ENCODE measurements at places on chromosomes 2 and 18. TPM values are rescaled to one million over a fixed set of nuclear protein-coding genes. Genes with fewer than 3 reads are reported as not detected.

DNA sequence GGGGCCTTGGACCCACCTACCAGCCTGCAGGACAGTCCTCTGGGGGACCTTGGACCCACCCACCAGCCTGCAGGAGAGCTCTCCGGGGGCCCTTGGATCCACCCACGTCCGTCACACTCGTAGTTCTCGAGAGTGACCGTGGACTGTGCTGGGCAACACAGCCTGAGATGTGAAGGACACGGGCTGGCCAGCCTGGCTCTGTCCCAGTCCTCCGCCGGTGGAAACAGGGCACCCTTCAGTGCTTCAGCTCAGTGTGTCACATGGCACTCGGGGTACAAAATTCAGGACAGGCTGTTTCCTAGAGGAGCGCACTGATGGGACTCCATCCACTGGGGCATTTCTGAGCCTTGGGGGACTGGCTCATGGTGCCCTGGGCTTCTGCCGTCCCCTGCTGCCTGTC is 212.0 kb downstream of the TWIST2 start:
- no peak for DNase-seq

DNA sequence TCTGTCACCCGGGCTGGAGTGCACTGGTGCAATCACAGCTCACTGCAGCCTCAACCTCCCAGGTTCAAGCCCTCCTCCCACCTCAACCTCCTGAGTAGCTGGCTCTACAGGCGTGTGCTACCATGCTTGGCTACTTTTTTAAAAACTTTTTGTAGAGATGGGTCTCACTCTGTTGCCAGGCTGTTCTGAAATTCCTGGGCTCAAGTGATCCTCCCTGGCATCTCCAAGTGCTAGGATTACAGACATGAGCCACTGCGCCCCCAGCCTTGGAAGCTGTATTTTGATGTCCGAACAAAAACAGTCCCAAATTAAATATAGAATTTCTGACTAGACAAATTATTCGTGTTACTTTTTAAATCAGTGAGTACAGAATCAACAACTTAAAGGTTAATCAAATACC is 97.4 kb downstream of the ZNF516 start:
- no peak for DNase-seq

GRCh38 chr18:48330016-48330991 is 78.9 kb downstream of the ZBTB7C start:
- peak; percentile 55 for DNase-seq

DNA sequence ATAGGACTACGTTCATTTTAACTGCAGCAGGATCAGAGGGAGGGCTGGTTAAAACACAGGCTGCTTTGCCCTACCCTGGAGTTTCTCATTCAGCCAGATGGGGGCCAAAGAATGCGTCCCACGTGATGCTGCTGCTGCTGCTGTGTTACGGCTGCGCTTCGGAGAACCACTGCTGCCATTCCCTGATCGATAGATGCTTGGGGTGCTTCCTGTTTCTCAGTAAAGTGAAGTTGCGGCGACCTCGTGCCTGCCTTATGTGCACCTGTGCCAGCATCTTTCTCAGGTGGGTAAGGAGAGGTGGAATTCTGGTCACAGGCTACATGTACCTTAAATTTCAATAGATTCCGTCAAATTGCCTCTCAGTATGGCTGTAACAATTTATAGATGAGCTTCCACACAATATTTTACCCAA is 24.7 kb upstream of the TOGARAM2 start:
- no peak for DNase-seq

POMC gene
- total RNA-seq: 1.4 TPM

DNA sequence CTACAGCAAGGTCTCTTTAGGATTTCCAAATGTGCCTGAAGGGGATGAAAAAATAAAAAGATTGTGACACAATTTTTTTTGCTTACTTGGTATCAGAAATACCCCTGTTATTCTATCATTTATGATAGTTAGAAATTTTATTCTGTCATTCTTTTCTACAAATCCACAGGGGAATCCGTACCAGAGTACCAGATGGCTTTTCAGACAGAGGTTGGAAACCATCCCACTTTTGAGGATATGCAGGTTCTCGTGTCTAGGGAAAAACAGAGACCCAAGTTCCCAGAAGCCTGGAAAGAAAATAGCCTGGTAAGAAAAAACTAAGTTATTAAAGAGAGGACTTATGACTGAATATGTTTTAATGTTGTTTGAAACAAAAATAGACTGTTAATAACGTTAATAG is 92.6 kb upstream of the FAM117B start:
- DNase-seq: no peak

DNA sequence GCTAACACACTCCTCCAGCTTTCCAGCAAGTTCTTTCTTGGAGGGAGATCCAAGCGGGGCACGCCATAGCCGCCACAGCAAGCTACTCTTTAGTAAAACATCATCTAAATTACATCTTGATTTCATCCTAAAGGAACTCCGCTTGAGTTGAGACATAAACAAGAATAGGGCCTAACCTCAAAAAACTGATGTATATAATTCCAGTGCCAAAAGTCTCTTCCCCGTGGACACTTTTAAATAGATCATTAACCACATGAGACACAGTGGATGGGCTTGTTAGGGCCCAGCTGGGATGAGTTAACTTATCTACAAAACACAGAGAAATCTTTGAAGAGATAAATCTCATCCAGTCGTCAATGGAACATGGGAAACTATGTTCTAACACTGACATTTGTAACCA is 20.8 kb upstream of the MLPH start:
- DNase-seq: no peak

DUSP19 gene
- 7.1 TPM for total RNA-seq

C2orf66 gene
- total RNA-seq: 0.30 TPM

- no peak for DNase-seq
Measured at GRCh38 chr2:57602733-57603132, 443.9 kb upstream of the VRK2 start.

ASNSD1 gene
- 37.7 TPM for total RNA-seq

DNA sequence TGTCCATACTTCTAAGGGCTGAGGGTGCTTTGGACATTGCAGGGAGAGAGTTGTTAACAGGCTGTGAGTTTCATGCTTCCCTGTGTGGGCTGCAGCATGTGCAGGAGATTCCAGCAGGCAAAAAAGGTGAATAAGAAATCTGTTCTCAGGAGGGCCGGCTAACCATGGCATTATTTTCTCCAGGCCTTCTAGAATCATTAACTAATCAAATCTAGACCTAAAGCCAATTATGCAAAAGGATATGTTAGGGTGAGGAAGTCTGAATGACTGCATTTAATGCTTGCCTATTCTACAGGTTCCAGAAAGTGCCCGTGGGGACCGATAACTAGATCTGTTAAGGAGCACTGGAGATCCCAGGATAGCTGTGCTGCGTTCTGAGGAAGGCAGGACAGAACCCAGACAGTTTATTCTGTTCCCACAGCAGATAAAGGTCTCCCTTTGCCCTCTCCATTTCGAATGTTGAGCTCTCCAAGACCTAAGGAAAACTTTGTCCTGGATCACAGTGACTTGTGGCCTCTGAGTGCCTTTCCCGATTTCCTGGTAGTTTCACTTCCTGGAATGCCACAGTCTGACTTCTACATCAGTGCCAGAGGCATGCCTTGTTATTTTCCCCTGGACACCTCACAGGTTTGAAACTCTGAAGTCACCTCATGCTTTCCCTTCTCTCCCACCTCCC is 50.0 kb upstream of the ZFP36L2 start:
- DNase-seq: no peak

- DNase-seq: no peak
Measured at GRCh38 chr18:51425475-51425874, 228.0 kb upstream of the MEX3C start.

DNA sequence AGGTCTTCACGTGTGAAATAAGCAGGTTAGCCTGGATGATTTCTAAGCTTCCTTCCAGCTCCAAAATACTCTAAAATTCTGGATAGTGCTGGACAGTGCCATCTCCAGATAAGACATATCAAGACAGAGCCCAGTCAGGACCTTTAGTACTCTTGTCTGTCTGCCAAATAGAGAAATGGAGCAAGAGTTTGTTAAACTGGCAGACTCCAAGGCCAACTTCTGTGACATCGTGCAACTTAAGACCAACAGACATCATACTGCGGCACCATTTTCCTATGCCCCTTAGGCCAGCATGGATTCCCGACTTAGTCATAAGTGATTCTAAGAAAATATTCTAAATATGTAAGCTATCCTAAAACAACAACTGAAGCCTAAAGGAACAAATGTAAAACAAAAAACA is 118.6 kb downstream of the RBMS1 start:
- DNase-seq: no peak

RAB27B gene
- 0.39 TPM for total RNA-seq

- DNase-seq: no peak
Measured at GRCh38 chr2:120707816-120708215, 27.9 kb upstream of the GLI2 start.

CKAP2L gene
- 0.65 TPM for total RNA-seq

DNA sequence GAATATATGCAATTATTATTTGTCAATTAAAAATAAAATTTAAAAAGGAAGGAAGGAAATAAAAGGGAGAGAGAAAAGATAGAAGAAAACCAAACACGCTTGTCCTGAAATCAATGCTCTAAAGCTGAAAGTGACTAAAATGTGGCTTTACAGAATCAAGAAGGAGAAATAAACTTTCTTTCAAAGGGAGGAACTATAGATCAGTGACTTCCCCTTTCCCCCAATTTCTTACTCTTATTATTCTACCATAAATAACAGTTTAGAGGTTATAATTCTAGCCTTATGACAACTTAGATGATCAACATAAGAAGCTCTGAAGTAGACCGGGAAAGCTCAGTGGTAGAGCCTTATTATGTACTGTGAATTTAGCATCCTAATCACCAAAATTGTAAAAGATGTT is 122.5 kb downstream of the ARHGAP15 start:
- no peak for DNase-seq

KIF5C gene
- 3.4 TPM for total RNA-seq

FLACC1 gene
- 6.1 TPM for total RNA-seq
